Left lung (tissue), 14 donors: ENCODE measurements at places on chromosomes 2 and 18.
A peak's percentile ranks its signal among the peaks of the same experiment; 100 is the strongest.

DNA sequence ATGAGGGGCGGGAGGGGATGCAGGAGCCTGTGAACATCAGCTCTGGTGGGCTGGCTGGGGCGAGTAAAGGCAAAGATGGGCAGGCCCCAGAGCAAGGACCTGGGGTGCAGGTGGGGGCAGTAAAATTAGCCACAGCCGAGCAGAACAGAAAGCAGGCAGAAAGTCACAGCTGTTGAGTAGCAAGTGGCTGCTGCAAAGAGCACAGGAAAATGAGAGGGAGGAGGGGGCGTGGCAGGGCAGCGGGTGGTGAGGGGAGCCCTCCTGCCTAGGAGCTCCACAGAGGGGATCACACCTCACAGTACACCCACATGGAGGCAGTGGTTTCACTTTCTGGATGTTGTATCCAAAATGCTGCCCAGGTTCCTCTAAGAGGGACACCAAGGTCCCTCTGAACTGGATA lies 79.6 kb downstream of the LBH start:
- no peak for DNase-seq
- H3K27me3 ChIP-seq, result no peaks in the 10 kb centered on the region
- no peaks in the 10 kb centered on the region for H3K36me3 ChIP-seq
- H3K4me3 ChIP-seq, result no peak overlapping the region
- H3K4me1 ChIP-seq, result no peaks in the 10 kb centered on the region

- H3K4me1 ChIP-seq, result peaks cover 63% of the 10 kb centered on the region
- H3K4me3 ChIP-seq, result no peak overlapping the region
- peak overlapping the region; percentile 53 for H3K27ac ChIP-seq
- DNase-seq, result no peak
- H3K27me3 ChIP-seq, result no peaks in the 10 kb centered on the region
These were observed 4.2 kb downstream of the GPBAR1 start for GRCh38 chr2:218264773-218265561.

DNA sequence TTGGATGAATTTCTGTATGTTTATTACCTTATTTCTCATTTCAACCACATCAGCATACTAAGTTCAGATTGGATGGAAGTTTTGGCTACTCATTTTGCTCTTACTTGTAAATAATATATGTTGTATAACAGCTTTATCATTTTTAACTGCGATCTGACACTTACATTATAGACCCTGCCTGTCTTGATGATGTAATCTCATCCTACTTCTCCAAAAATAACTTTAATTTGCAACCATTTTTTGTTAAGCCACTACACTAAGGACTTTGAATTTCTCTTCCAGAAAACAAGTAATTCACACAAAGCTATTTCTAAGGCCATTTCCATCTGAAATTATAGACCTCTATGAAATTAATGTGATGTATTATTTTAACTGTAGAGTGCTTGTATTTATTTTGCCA lies 240.7 kb downstream of the WDR7 start:
- no peak overlapping the region for H3K27ac ChIP-seq

DNA sequence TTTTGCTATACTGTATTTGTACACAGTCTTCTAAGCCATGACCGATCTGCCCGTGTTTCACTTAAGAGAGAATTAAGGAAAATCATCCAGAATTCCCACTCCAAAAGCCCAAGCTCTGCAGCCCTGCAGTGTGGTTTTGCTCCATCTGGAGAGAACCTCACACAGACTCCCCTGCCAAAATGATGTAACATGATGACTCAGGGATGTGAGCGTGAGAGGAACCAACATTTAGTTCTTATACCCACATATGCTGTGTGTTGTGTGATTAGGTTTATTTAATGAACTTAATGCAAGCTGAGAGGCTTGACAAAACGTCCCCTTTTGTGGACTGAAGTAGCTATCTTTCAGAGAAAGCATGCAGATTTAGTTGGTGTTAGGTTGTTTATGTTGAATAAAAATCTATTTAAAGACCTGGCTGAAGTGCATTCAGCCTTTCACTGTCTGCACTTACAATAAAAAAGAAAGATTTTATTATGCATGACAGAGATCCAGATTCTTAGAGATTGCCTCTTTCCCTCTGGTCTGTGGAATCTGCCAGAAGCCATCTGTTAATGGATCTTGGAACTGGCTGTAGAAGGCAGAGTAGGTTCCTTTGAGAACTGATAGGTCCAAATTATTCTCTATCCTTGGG lies 6.3 kb downstream of the RAB12 start:
- H3K4me1 ChIP-seq, result peaks cover 10% of the 10 kb centered on the region
- no peaks in the 10 kb centered on the region for H3K27me3 ChIP-seq
- no peak overlapping the region for H3K4me3 ChIP-seq
- peak overlapping the region; percentile 60 for H3K27ac ChIP-seq
- H3K36me3 ChIP-seq, result no peaks in the 10 kb centered on the region
- peak; percentile 46 for DNase-seq

GRCh38 chr2:196113061-196113974 lies 44.7 kb upstream of the DNAH7 start:
- H3K4me1 ChIP-seq, result no peaks in the 10 kb centered on the region
- no peak overlapping the region for H3K27ac ChIP-seq
- H3K27me3 ChIP-seq, result no peaks in the 10 kb centered on the region
- H3K36me3 ChIP-seq, result no peaks in the 10 kb centered on the region
- no peak overlapping the region for H3K4me3 ChIP-seq

- peak; percentile 42 for DNase-seq
- peaks cover 18% of the 10 kb centered on the region for H3K36me3 ChIP-seq
These were observed 514 bp downstream of the BCL2L11 start for GRCh38 chr2:111121028-111121827.

GRCh38 chr2:26754972-26755670 lies 9.0 kb upstream of the SLC35F6 start:
- no peaks in the 10 kb centered on the region for H3K27me3 ChIP-seq
- H3K27ac ChIP-seq, result no peak overlapping the region
- H3K4me3 ChIP-seq, result no peak overlapping the region
- DNase-seq, result no peak
- H3K36me3 ChIP-seq, result no peaks in the 10 kb centered on the region
- H3K4me1 ChIP-seq, result peaks cover 7% of the 10 kb centered on the region

DNA sequence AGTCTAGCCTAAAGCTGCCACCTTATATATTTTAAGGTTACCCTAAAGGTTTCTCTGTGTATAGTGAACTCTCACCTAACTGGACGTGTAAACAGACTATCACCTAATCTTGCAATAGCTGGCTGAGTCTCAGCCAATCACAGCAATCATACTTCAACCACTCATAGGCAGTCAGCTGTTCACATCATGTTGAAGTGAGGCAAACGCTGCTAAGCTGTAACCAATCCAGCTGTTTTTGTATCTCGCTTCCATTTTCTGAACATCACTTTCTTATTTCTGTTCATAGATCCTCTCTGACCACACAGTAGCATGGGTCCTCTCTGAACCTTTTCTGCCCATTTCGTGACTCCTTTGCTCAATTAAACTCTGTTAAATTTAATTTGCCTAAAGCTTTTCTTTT lies 468.2 kb upstream of the POU3F3 start:
- H3K27ac ChIP-seq, result no peak overlapping the region
- DNase-seq, result no peak
- H3K4me1 ChIP-seq, result no peaks in the 10 kb centered on the region
- H3K4me3 ChIP-seq, result no peak overlapping the region

DNA sequence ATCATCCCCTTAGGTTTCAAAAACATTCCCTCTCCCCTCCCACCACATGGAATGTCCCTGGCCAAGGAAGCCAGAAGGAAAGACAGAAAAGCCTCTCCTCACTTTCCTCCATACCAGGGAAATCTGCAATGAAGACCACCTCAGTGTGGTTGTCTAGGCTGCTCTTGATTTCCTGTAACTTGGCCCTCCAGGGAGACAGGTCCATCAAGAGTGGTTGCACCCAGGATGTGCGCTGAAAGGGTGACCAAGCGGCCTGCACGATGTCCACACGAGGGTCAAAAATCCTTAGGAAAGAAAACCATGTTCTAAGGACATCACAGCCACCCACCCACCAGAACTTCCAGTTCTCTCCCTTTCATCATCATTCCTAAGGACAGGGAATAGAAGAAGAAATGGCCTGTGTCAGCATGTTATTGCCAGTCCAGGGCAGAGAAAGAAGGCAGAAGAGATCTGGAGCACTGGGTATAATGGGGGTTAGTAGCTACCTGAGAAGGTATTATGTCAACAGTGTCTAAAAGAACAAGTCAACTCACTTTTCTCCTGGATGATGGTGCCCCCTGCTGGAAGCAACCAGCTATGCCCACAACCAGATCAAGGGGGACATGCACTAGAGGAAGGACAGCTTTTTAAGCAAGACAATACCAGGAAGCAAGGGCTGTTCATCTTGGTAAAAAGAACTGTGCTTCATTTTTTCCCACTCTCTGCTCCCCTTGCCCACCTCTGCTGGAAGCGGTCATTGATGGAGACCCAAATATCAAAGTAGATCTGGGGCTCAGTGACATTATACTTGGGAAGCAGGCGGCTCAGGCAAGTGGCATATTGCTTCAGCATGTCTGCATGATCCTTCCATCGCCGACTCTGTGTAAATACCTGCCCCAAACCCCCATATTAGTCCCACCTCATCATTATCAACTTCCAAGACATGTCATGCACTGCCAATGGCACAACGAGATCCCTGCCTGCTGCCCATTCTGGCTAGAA lies 9.3 kb downstream of the GGCX start:
- no peaks in the 10 kb centered on the region for H3K36me3 ChIP-seq
- no peak overlapping the region for H3K4me3 ChIP-seq
- peak; percentile 83 for DNase-seq
- peaks cover 27% of the 10 kb centered on the region for H3K4me1 ChIP-seq
- peak overlapping the region; percentile 76 for H3K27ac ChIP-seq

GRCh38 chr18:77062518-77063003 lies 70.0 kb downstream of the MBP start:
- peaks cover 8% of the 10 kb centered on the region for H3K36me3 ChIP-seq
- H3K4me3 ChIP-seq, result no peak overlapping the region
- DNase-seq, result no peak
- H3K27ac ChIP-seq, result peak overlapping the region; percentile 97
- H3K4me1 ChIP-seq, result peaks cover 80% of the 10 kb centered on the region
- H3K27me3 ChIP-seq, result no peaks in the 10 kb centered on the region

- no peak for DNase-seq
- H3K27ac ChIP-seq, result no peak overlapping the region
- H3K4me1 ChIP-seq, result peaks cover 14% of the 10 kb centered on the region
- no peaks in the 10 kb centered on the region for H3K36me3 ChIP-seq
- no peaks in the 10 kb centered on the region for H3K27me3 ChIP-seq
These were observed 113.1 kb downstream of the SMAD7 start for GRCh38 chr18:48837676-48838075.

- no peak overlapping the region for H3K4me3 ChIP-seq
- no peak for DNase-seq
- no peaks in the 10 kb centered on the region for H3K27me3 ChIP-seq
- H3K4me1 ChIP-seq, result peaks cover 42% of the 10 kb centered on the region
- H3K27ac ChIP-seq, result no peak overlapping the region
These were observed 52.9 kb upstream of the NABP1 start for GRCh38 chr2:191625016-191625415.

GRCh38 chr18:41390309-41390708 lies 564.7 kb upstream of the PIK3C3 start:
- H3K27me3 ChIP-seq, result no peaks in the 10 kb centered on the region
- DNase-seq, result no peak
- H3K36me3 ChIP-seq, result no peaks in the 10 kb centered on the region
- H3K4me3 ChIP-seq, result no peak overlapping the region

GRCh38 chr2:200469708-200470211 lies 40.1 kb downstream of the KCTD18 start:
- H3K27ac ChIP-seq, result no peak overlapping the region
- H3K36me3 ChIP-seq, result peaks cover 67% of the 10 kb centered on the region
- no peaks in the 10 kb centered on the region for H3K27me3 ChIP-seq
- H3K4me3 ChIP-seq, result no peak overlapping the region
- DNase-seq, result no peak

GRCh38 chr2:58976375-58977071 lies 735.4 kb upstream of the FANCL start:
- H3K4me1 ChIP-seq, result no peaks in the 10 kb centered on the region
- DNase-seq, result no peak
- no peak overlapping the region for H3K4me3 ChIP-seq

- no peaks in the 10 kb centered on the region for H3K36me3 ChIP-seq
- no peak for DNase-seq
- H3K4me3 ChIP-seq, result no peak overlapping the region
- H3K27me3 ChIP-seq, result no peaks in the 10 kb centered on the region
These were observed 435.1 kb downstream of the DLGAP1 start for GRCh38 chr18:4020026-4020425.

DNA sequence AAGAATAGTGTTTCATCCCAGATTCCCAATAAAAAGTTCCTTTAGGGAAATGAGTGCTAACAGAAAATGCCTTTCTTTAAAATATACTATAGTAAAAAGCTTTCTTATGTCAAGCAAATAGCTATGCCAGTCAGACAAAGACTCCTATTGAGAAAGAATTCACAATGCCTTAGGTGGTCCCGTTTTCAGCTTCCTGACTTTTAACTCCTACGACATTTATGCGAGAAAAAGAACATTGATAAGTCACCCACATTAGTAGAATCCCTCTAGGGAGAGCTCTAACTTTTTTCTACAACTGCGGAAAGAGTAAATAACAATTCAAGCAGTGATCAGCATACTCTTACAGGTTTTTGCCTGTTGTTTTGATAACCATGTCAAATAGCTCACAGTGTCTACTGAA lies 750.8 kb upstream of the ACVR2A start:
- no peaks in the 10 kb centered on the region for H3K4me1 ChIP-seq
- H3K27ac ChIP-seq, result no peak overlapping the region
- H3K36me3 ChIP-seq, result no peaks in the 10 kb centered on the region
- H3K4me3 ChIP-seq, result no peak overlapping the region
- DNase-seq, result no peak
- no peaks in the 10 kb centered on the region for H3K27me3 ChIP-seq

GRCh38 chr2:69955029-69955428 lies 6.4 kb downstream of the ASPRV1 start:
- H3K36me3 ChIP-seq, result no peaks in the 10 kb centered on the region
- H3K4me1 ChIP-seq, result peaks cover 35% of the 10 kb centered on the region
- no peaks in the 10 kb centered on the region for H3K27me3 ChIP-seq
- DNase-seq, result no peak
- peak overlapping the region; percentile 58 for H3K27ac ChIP-seq
- H3K4me3 ChIP-seq, result no peak overlapping the region

- no peak overlapping the region for H3K27ac ChIP-seq
- DNase-seq, result no peak
- no peaks in the 10 kb centered on the region for H3K27me3 ChIP-seq
- no peaks in the 10 kb centered on the region for H3K36me3 ChIP-seq
- H3K4me3 ChIP-seq, result no peak overlapping the region
- H3K4me1 ChIP-seq, result no peaks in the 10 kb centered on the region
These were observed 260.9 kb upstream of the ATP5MC3 start for GRCh38 chr2:175442441-175442840.

DNA sequence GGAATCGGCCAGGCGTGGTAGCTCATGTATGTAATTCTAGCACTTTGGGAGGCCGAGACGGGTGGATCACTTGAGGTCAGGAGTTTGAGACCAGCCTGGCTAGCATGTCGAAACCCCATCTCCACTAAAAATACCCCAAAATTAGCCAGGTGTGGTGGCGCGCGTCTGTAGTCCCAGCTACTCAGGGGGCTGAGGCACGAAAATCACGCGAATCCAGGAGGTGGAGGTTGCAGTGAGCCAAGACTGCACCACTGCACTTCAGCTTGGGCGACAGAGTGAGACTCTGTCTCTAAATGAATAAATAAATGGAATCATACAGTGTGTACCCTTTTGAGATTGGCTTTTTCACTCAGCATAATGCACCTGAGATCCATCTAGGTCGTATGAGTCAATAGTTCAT lies 19.4 kb upstream of the TTC39C start:
- no peaks in the 10 kb centered on the region for H3K36me3 ChIP-seq
- H3K4me1 ChIP-seq, result peaks cover 9% of the 10 kb centered on the region
- H3K4me3 ChIP-seq, result no peak overlapping the region
- H3K27ac ChIP-seq, result no peak overlapping the region
